ENCODE measurements at places on chromosomes 7 and 10.

DNA sequence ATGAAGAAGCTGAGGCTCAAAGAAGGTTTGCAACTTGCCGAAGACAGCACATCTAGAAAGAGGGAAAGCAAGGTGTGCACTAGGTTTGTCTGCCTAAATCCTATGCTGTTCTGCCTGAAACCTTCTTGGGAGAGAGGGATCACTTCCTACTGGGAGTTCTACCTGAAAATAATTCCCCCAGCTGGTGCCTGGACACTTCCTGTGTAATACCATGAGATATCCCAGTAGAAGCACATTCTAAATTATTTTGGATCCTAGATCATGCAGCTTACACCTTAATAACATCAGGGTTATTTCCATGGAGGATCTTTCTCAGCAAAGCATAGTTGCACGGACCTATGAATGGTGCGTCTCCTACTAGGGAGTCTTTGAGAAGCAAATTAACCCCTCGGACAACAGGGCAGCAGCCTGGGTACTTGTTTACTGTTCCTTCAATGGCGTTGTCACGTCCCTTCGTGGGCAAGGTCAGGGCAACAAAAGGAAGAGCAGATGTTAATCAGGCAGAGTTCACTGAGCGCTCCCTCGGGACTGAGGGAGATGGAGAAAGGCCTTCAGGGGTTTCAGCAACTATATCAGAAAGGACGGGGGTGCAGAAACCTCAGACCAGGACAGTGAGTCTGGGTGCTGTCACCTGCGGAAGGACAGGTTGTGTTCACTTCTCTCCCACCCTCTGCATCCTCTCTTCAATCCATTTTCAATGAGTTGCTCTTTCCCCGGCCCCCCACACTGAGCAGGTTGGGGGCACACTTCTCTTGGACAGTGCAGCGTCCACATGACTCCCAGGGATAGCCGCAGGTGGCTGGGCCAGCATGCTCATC lies 44.0 kb downstream of the OAT start:
- H3K4me3 ChIP-seq: no peak overlapping the region
- no peaks in the 10 kb centered on the region for H3K27me3 ChIP-seq
- H3K27ac ChIP-seq: no peak overlapping the region
- DNase-seq: no peak
- no peaks in the 10 kb centered on the region for H3K36me3 ChIP-seq

DNA sequence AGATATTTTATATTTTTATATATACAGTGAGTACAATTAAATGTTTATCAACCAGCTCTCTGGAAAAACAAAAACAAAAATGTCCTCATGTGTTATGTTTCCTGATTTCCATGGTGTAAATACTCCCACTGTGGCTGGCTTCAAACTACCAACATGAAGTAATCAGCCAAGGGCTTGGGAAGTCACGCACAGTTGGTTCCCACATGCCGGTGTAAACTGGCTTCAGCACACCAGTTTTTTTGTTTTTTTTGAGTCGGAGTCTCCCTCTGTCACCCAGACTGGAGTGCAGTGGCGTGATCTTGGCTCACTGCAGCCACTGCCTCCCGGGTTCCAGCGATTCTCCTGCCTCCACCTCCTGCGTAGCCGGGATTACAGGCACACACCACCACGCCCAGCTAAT lies 11.8 kb downstream of the OSBPL3 start:
- no peaks in the 10 kb centered on the region for H3K27me3 ChIP-seq
- no peak overlapping the region for H3K27ac ChIP-seq
- peak; percentile 55 for DNase-seq
- H3K4me1 ChIP-seq: peaks cover 19% of the 10 kb centered on the region

DNA sequence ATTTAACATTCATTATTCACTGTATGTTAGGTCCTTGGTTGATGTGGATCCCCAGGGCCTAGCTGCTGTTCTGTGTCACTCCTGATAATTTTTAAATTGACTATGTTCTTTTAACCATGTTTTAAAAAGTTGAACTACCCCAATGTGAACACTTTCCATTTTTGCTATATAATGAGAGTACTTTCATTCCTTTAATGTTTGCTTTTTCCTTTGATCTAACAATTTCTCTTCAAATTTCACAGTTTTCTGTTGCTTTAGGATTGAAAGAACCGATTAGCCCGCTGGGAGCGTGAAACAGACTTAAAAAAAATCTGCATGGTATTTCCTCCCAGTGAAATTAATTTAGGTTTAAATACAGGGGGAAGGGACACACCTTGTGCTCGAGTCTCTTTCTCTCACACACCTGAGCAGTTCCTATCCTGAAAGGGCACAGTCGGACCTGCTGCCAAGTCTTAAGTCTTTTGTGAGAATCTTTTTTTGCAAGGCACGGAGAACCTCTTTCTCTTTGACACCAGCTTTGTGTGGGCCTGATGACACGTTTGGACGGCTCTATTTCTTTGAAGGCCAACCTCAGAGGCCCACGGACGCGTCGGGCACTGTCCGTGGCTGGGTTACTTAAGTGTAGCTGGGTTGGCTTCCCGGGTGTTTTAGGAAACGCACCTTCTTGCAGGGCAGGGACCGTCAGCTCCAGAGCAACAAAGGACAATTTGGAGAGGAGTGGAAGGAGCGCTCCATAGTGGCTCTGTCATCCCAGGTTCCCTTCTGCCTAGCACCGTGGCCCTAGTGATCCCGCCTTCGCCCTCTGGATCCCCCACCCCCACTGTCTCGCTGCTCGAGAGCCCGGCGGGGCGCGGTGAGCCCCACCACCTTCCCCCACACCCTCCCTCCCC lies 1.0 kb upstream of the CHN2 start:
- H3K4me1 ChIP-seq: peaks cover 15% of the 10 kb centered on the region
- peak overlapping the region; percentile 66 for H3K4me3 ChIP-seq
- H3K27me3 ChIP-seq: no peaks in the 10 kb centered on the region
- DNase-seq: peak; percentile 53
- peak overlapping the region; percentile 29 for H3K27ac ChIP-seq

DNA sequence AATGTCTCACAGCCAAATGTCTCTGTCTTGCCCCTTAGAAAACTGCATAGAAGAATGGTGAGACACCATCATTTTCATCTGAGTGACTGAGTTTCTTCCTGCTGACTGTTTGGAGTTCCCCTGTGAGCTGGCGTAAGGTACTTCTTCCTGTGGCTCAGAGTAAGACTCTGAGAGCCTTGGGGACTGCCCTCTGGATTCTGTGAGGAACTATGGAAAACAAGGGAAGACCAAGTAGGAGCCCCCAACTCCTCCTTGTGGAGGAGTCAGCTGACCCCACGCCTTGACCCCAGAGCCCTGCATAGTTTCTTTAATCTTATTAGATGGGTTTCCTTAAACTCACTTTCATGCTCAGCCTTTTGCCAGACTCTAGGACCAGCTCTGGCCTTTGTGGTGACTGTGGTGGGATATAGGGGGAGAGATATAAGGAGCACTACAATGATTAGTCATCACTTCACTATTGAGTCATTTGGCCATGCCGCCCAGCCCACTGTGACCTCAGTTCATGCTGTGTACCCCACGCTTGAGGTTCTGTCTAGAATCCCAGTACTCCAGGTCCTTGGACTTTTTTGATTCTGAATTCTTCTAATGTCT lies 51.8 kb upstream of the FAM133B start:
- H3K36me3 ChIP-seq: no peaks in the 10 kb centered on the region
- no peak overlapping the region for H3K4me3 ChIP-seq
- no peak for DNase-seq
- peaks cover 7% of the 10 kb centered on the region for H3K4me1 ChIP-seq
- H3K27ac ChIP-seq: no peak overlapping the region

DNA sequence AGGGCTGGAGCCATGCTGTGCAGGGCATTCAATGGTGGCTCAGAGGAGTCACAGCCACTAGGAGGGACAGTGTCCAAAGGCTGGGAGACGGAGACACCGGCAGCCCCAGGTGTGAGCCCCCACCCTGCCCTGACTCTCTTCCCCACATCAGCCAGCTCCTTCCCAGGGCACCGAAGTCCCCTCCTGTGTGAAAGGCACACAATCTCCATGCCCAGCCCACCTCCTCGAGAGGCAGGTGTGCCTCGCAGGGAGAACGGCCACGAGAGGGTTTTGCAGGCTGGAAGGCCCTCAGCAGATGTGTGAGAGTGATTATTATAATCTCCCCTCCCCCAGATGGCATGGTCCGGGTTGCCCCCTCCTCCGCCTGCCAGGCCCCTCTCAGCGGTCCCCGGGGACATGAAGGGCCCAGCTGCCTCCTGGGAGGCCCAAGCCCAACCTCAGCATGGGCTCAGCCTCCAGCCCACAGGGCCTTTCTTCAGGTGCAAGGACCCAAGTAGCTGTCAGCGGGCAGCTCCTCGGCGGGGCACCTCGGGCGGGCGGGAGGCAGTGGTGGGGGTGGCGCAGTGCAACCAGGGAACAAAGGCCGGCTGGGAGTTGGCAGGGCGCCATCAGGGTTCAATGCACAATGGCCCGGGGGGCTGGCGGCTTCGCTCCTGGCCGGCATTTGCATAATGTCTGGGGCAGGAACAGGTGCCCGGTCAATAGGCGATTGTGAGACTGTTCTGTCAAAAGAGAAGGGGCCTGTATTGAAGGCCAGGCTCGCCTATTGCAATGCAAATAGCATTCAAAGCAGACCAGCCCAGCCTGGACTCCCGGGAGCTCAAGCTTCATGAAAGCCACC lies 155.3 kb upstream of the ZMIZ1 start:
- no peaks in the 10 kb centered on the region for H3K27me3 ChIP-seq
- H3K36me3 ChIP-seq: no peaks in the 10 kb centered on the region
- no peak overlapping the region for H3K4me3 ChIP-seq
- peaks cover 13% of the 10 kb centered on the region for H3K4me1 ChIP-seq
- H3K27ac ChIP-seq: no peak overlapping the region

GRCh38 chr7:23468526-23469149 lies 1.7 kb downstream of the IGF2BP3 start:
- H3K36me3 ChIP-seq: no peaks in the 10 kb centered on the region
- peaks cover 36% of the 10 kb centered on the region for H3K4me1 ChIP-seq
- no peak overlapping the region for H3K4me3 ChIP-seq
- H3K27ac ChIP-seq: no peak overlapping the region
- H3K27me3 ChIP-seq: peaks cover 75% of the 10 kb centered on the region
- no peak for DNase-seq

DNA sequence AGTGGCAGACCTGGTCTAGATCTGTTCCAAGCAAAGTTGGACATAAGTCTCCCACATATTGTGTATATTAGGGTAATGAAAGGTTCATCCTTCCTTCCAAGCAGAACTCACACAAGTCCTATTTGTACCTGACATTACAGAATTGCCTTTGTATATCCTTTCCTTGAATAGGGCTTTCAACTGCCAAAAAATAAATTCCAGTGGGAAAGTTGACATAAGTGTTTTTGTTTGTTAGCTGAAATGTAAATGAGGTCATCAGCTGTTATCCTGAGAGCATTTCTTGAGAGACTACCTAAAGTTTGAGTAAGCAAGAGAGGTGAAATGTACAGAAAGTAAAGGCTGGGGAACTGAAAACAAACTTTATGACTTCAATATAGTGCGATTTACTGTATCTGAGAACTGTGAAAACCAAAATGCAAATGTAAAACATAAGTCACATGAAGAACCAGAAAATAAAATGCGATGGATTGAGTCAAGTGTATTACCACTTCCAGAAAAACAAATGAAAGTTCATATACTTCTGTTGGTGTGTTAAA lies 527.3 kb upstream of the SEMA3D start:
- H3K4me3 ChIP-seq: no peak overlapping the region
- H3K27me3 ChIP-seq: no peaks in the 10 kb centered on the region
- no peaks in the 10 kb centered on the region for H3K4me1 ChIP-seq
- H3K36me3 ChIP-seq: no peaks in the 10 kb centered on the region
- DNase-seq: no peak
- no peak overlapping the region for H3K27ac ChIP-seq

GRCh38 chr10:79433324-79434222 lies 11.9 kb downstream of the ZCCHC24 start:
- peaks cover 52% of the 10 kb centered on the region for H3K4me1 ChIP-seq
- H3K36me3 ChIP-seq: no peaks in the 10 kb centered on the region
- no peak overlapping the region for H3K4me3 ChIP-seq
- H3K27ac ChIP-seq: peak overlapping the region; percentile 96

- no peak overlapping the region for H3K27ac ChIP-seq
- H3K36me3 ChIP-seq: no peaks in the 10 kb centered on the region
- DNase-seq: peak; percentile 16
- H3K4me3 ChIP-seq: no peak overlapping the region
- no peaks in the 10 kb centered on the region for H3K4me1 ChIP-seq
Observed at GRCh38 chr7:46960970-46961369, 620.9 kb downstream of the TNS3 start.
